ENCODE measurements at places on chromosomes 3 and 15.

GRCh38 chr3:33900440-33900808 lies 102.0 kb downstream of the PDCD6IP start:
- DNase-seq, result no peak

DNA sequence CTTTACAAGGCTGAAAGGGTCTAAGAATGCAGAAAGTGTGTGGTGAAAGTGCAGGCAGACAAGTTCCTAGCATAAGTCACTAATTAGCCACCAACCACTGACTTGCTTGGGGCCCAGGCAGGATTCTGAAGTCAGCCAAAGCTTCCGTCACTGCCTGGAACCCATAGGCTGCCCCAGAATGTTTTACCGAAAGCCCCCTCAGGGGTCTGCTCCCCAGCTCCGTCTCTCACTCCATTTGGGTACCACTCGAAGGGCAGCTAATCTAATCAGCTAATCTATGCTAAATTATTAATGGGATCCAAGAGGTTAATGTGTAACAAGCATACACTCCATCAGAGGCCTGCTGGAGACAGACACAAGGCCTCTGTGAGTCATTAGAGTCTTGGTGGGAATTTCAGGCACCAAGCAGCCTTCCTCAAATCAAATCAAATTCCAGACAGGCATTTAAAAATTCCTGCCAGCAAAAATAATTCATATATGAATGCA lies 13.2 kb downstream of the ADAMTS9 start:
- DNase-seq, result no peak

- DNase-seq, result no peak
These were observed 93.2 kb upstream of the IQSEC1 start for GRCh38 chr3:13166243-13167063.

- no peak for DNase-seq
These were observed 104.5 kb upstream of the BFSP2 start for GRCh38 chr3:133295199-133295901.

- DNase-seq, result no peak
These were observed 211.8 kb downstream of the TP63 start for GRCh38 chr3:189842681-189843602.

DNA sequence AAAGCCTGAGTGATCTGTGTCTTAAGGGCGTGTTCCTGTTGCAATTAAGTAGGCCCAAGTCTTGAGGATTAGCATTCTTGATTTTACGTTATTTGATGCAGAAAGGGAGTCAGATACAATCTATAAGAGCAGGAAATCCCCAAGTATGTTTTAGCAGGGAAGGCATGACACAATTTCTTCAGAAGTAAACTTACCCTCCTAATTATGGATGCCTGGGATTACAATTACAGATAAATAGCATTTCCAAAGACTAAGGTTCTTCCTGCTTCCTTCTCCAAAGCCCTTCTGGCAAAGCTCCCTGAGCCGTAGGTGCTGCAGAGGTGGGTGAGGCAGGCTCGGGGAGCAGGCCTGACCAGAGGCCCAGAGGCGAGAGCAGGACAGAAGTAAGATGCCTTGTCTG lies 34.9 kb upstream of the ST6GAL1 start:
- DNase-seq, result no peak

- no peak for DNase-seq
These were observed 515.3 kb downstream of the EPHB1 start for GRCh38 chr3:135310317-135310716.

DNA sequence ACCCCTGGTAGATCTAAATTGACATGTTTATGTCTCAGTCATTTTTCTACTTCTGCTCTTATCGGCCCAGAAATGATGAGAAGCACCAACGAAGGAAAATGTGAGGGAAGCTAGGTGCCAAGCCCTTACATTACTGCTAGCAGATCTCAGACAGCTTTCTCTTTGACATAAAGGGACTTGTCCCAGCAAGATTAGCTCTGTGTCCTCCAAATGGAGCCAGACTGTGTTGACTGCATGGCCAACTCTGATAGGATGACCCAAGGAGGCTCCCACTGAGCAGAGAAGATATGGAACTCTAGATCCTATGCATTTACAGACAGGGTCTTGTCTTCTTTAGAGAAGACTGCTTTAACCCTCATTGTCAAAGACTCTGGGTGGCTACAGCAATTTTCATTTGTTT lies 2.8 kb upstream of the MCTP2 start:
- no peak for DNase-seq

DNA sequence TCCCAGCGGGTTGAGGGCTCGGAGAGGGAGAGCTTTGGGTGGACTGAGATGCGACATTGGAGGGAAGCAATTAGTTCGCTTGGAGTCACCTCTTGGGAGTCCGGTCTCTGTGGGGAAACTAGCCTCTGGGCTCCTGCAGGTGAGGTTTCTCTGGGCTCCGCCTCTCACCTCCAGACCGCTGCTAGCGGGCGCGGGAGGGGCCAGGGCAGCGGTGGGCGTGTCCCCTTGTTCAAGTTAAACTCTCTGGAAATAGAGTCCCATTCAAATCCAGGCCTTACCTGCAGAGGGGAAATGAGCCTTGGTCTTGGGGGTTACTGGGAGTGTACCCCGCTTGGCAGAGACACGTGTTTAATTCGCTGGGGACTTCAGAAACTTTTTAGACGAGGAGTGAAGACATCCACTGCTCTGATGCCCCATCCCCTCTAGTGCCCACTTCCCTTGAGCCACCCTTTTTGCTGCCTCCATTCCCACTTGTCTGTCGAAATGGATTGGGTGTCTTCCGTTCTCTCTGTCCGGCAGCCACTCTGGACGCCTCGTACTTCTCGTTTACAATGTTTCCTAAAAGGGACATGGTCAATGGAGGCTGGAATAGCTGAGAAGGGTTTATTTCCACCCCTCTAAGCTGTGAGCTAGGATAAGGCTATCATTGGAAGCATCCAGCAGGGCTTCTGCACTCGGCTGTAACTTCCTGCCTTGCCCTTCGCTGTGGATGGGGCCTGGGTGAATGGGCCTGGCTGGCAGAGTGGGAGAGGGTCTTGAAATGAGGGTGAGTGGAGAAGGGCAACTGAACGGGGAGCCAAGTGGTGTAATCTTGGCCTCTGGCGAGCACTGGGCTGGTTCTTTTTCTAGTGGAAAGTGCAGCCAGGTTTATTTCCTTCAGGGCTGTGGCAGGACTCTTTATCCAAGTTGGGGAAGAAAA lies 1.1 kb downstream of the MITF start:
- DNase-seq, result no peak

GRCh38 chr3:116950301-116951055 lies 240.9 kb downstream of the TUSC7 start:
- DNase-seq, result no peak

GRCh38 chr15:23444269-23444668 lies 2.8 kb downstream of the GOLGA6L2 start:
- DNase-seq, result no peak

DNA sequence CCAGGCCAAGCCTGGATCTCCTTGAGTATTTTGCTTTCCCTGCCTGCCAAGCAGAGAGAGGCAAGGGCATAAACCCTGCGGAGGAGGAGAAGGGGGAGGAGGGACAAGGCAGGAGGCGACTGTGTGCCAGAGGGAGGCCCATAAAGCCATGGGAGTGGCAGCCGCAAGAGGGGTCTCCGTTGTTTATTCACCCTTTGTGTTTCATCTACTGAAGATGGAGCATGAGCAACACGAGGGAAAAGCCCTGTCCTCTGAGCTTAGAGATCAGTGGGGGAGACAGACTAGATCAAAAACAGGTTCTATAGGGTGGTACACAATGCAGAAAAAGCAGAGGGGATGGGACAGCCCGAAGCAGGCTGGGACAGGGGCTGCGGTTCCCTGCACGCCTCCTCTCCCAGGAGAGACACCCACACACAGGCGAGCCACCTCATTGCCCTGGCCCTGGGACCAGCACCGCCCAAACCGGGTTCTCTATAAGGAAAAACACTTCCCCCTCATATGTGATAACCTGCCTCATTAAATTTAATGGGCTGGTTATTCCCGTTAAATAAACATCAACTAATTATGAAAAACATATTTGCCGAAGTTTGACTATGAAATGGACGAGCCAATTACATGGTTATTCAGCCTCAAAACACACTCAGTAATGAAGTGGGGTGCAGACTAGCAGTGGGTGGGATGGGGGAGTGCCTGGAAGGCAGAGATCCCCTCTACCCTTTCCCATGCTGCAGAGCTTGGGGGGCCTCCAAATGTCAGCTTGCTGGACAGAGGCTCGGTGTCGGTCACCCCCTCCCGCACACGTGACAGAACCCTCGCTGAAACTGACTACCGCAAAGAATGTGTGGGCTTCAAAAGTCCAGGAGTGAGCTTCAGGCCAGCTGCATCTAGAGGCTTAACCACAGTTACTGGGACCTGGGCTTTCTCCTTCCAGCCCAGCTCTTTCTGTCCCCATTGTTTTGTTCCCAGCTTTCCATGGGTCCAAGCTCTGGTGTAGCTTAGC lies 14.2 kb upstream of the PLXNA1 start:
- DNase-seq, result no peak

DNA sequence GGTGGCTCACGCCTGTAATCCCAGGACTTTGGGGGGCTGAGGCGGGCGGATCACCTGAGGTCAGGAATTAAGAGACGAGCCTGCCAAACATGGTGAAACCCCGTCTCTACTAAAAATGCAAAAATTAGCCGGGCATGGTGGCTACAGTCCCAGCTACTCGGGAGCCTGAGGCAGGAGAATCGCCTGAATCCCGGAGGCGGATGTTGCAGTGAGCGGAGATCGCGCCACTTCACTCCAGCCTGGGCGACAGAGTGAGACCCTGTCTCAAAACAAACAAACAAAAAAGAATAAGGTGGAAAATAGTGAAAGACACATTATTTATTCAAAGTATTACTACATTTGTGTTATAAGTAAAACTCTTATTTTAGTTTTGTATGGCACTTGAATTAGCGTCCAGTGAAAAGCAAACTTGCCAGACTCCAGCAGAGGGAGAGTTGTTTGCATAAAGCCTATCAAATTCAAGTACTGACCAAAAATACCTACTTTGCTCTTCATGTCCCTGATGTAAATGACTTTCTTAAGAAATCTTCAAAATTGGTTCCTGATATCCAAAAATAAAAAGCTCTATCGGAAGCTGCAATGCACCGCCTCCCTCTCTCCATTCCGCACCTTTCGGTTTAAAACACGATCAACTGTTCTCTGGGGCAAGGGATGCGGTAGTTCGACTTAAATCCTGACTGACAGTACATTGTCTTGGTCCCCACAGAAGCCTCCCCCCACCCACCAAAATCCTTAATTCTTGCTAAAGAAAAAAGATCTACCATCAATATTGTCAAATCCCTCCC lies 1.2 kb downstream of the TRPM7 start:
- no peak for DNase-seq

GRCh38 chr3:45510519-45510918 lies 84.0 kb upstream of the LIMD1 start:
- no peak for DNase-seq

Data from CD4-positive, alpha-beta T cell treated with Interleukin-21 for 1 hour (primary cell).